Cardiac septum (tissue), 1 donor: ENCODE measurements at places on chromosomes 12 and 14. TPM values are rescaled to one million over a fixed set of nuclear protein-coding genes. Genes with fewer than 3 reads are reported as not detected.

The ACRBP gene
- total RNA-seq: 1.6 TPM

The RNF212B gene
- total RNA-seq: not detected

The IFI27L2 gene
- total RNA-seq: 93.0 TPM

The PSMB11 gene
- not detected for total RNA-seq

The ALDH1L2 gene
- 3.6 TPM for total RNA-seq

The SIRT4 gene
- 2.4 TPM for total RNA-seq

The PROX2 gene
- total RNA-seq: not detected

The MVK gene
- 12.4 TPM for total RNA-seq

The GALNT8 gene
- 2.4 TPM for total RNA-seq

The CYP46A1 gene
- total RNA-seq: 5.5 TPM

The FGD6 gene
- total RNA-seq: 19.9 TPM

The ADIPOR2 gene
- total RNA-seq: 33.4 TPM

The CCDC196 gene
- not detected for total RNA-seq

GRCh38 chr14:96095581-96096476 lies 56.7 kb downstream of the C14orf132 start:
- DNase-seq: no peak

GRCh38 chr14:31207755-31208545 lies at the start of gene HECTD1:
Gene HECTD1 (minus strand): TSS chr14:31207793. CDS start chr14:31205936, 1,857 bp downstream.
- DNase-seq: peak; percentile 95

DNA sequence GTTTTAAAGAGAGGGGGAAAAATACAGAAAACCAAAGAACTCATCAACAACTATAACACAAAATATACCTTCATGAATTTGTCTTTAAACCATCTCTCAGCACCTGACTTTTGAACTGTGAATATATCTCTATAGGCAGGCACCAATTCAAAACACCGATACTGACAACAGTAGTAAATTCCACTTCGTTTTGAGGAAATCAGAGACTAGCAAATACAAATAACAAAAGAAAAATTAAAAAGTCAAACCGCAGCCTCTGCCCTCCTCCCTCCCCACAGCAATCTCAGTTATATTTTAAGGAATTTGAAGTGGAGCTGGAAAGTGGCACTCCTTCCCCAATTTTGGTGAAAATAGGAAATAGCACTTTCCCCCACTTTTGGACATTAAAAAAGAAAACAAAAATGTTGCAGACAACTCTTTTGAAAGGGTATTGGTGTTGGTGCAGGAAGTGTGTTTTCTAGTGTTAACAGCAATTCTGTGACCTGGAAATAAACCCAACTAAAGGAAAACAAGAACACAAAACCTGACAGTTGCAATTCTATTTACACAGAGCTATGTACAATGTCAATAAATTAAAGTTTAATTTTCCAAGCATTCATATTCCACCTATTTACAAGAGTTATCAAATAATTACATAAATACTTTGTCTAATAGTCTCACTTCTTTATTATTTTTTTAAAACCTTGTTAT lies 13.5 kb downstream of the TBX3 start:
- no peak for DNase-seq

DNA sequence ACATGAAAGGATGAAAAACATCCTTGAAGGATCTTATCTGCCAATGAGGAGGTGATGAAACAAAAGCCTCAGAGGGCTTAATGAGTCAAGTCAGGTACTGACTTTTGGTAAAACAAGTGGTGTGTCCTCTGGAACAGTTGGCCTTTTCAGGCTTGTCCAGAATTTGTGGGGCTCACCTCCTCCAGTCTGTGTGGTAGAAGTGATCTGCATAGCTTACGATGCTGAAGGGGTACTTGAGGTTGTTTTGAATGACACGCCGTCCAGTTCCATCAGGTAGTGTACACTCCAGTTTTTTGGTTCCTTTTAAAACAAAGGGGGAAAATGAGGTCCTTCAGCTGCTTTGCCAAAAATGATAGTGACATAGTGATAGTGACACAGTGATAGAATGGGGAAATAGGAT lies 17.0 kb downstream of the RTRAF start:
- DNase-seq: no peak

GRCh38 chr14:52992236-52992870 lies 41.5 kb upstream of the FERMT2 start:
- no peak for DNase-seq

- no peak for DNase-seq
These were observed 120.5 kb downstream of the TMTC2 start for GRCh38 chr12:82807132-82807737.

DNA sequence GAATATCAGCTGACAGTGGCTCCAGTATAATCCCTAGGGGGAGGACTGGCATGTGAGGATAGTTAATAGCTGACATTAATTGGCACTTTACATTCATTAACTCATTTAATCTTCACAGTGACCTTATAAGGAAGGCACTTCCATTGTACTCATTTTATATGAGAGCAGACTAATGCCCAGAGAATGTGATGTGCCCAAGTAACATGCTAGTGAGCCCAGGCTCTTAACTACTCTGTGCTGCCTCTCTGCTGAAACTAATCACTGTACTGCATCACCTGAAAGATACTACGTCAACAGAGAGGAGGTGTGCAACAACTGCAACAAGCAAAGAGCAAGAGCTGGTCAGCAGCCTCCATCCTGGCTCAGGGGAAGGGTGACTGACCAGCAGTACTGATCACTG lies 40.1 kb downstream of the GALNT4 start:
- DNase-seq: no peak

DNA sequence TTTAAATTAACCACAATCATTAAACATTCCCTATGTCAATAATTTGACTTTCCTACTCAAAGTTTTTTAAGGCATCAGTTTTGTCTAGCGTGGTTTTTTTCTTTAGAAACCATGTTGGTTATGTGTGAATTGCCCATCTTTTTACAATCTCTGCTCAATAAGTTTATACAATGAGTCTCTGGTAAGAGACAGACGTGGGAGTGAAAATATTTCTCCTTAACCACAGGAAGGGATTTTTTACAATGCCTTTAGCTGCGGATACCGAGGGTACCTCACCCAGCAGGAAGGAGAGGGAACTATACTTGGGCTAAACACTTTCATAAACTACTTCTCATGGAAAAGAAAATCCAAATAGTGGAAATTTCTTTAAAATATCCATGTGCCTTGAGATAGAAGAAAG lies 191.4 kb upstream of the BCL2L14 start:
- DNase-seq: no peak

DNA sequence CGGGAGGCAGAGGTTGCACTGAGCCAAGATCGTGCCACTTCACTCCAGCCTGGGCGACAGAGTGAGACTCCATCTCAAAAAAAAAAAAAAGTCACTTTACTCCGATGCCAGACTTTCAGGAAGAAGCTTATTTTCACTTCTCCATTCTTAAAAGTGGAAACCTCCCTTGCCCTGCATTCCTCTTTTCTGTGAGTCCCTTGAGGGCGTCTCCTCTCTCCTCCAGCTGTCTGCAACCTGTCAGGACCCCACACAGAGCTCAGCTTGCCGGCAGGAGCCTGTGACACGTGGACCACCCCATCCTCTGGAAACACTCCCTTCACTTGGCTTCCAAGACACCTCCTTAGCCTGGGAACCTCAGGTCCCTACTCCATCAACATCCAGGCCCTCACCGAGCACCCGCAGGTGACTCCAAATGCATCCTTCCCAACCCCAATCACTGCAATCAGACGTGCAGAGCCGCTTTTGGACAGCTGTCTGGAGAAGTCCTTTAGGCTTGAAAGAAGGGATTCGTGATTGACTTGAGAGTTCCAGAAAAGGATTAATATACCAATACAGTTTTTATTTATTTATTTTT lies 34.3 kb downstream of the SLC15A4 start:
- DNase-seq: no peak

GRCh38 chr12:12228402-12228801 lies 38.4 kb downstream of the LRP6 start:
- no peak for DNase-seq

GRCh38 chr14:56004786-56005185 lies 113.4 kb upstream of the PELI2 start:
- no peak for DNase-seq

GRCh38 chr14:101195309-101195901 lies 291.9 kb upstream of the RTL1 start:
- DNase-seq: no peak

GRCh38 chr14:100034961-100035500 lies 30.2 kb upstream of the EVL start:
- no peak for DNase-seq

- no peak for DNase-seq
These were observed 34.4 kb upstream of the CRY1 start for GRCh38 chr12:107127482-107128430.

DNA sequence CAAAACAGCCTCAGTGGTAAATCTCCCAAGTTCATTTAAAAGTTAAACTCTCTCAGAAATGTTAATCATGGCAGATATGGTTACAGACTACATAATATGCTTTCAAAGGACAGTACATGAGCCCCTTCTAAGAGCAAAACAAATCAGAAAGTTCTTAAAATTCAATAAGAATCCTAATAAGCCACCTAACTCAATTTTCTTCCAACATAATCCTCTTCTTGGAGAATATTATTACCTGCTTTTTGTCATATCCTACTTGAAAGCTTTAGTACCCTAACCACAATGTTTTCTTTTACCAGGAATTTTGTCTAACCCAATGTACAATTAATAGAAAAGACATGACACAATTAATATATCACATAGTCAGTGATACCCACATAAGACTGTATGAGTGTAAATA lies 236.5 kb upstream of the ATP2B1 start:
- DNase-seq: no peak

DNA sequence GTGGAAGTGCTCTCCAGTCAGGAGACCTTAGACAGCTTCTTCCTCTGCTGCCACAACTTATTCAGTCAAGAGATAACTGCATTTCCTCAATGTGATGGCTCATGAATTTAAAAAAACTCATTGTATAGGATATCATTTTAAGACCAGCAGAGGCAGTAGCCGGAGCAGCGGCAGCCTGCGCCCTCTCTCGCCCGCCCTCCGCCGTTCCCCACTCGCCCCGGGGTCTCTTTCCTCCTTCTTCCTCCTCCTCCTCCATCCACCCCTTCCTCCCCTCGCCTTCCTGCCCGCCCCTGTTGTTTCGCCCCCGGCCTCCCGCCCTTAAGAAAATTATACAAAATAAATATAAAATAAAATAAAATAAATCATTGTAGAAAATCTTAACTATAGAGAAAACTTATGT lies 687.6 kb downstream of the FLRT2 start:
- DNase-seq: no peak

- DNase-seq: no peak
These were observed 1257.6 kb upstream of the FLRT2 start for GRCh38 chr14:84272290-84272721.

DNA sequence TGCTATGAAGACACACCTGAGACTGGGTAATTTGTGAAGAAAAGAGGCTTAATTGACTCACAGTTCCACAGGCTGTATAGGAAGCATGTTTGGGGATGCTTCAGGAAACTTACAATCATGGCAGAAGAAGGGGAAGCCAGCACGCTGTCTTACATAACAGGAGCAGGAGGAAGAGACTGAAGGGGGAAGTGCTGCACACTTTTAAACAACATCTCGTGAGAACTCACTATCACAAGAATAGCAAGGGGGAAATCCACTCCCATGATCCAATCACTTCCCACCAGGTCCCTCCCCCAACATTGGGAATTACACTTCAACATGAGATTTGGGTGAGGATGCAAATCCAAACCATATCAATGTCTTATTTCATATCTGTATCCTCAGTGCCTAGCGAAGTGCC lies 307.2 kb downstream of the ATP23 start:
- no peak for DNase-seq

DNA sequence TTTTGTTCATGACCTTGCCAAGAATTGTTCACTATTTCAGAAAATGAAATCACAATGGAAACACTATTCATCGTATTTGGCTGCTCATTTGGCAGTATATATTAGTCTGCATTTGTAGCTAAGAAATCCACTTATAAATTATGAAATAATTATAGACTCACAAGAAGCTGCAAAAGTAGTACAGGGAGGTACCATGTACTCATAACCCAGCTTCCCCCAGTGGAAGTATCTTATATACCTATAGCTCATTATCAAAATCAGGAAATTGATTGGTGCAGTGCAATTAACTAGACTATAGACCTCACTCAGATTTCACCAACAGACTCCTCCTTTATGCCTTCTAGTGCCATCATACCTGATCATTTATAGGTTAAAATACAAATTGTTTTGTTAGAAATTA lies 178.8 kb upstream of the VASH1 start:
- DNase-seq: no peak

DNA sequence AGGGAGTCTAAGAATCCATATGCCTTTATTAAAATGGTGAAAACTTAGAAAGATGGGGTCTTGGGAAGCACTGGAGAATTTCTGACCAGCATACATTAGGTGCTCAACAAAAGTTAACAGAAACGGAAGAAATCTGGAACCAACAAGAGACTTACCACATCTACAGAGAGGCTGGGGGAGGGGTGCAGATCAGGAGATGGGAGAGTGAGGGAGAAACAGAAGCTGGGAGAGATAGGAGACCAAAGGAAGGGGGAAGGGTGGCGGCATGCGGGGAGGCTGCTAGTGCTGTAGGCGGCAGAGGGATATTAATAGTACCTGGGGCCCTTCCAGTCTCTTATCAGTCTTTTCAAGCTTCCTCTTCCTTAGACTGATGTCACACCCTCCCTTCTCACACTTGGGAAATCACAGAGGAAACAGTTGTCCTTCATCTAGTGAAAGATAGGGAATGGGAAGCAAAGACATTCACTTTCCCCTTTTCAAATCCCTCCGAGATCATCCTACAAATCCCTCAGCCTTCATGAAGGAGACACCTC lies 18.1 kb downstream of the ZBTB39 start:
- DNase-seq: no peak

- no peak for DNase-seq
These were observed 1.1 kb downstream of the LRP6 start for GRCh38 chr12:12265571-12266388.

DNA sequence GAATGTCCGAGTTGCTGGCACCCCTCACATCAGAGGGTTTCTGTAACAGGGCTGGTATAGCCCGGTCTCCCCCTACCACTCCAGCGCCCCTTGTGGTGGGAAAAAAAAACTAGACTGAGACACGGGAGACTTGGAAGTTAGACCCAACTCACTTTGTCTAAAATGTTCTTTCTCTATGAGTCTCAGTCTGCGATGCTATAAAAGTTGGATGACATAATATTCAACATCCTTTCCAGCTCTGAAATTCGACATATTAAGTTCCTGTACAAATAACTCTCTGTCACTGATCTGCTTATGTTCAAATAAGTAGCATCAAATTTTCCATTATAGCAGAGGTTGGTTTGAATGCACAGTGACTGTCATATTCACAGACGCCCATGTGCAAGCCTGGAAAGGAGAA lies 25.7 kb upstream of the TC2N start:
- DNase-seq: no peak

GRCh38 chr12:94643606-94644005 lies 6.8 kb downstream of the TMCC3 start:
- DNase-seq: no peak

- no peak for DNase-seq
These were observed 239.4 kb upstream of the PDE3A start for GRCh38 chr12:20128928-20129327.
